ENCODE measurements at places on chromosomes 12 and 14. TPM values are rescaled to one million over a fixed set of nuclear protein-coding genes. Genes with fewer than 3 reads are reported as not detected.
A peak's percentile ranks its signal among the peaks of the same experiment; 100 is the strongest.

- DNase-seq: no peak
Observed at GRCh38 chr12:125292700-125293099, 227.5 kb downstream of the AACS start.

DNA sequence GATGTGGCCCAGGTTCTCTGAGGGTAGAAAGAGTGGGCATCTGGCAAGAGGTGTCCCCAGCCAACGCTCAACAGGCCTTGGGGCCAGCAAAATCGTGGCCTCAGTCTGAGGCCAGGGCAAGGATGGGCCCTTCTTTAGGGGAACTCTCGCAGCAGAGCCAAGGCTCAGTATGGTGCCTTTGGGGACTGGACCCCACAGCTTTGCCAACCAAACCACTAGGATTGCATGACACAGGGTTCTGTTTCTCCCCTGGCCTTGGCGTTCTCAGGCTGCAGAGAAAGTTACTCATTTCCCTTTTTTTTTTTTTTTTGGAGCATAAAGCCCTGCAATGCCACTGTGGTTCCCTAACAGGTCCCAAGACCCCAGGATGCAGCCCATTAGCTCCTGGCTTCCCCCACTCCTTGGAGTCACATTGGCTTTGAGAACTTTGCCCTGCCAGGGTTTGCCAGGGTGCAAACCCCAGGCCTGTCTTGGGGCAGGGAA is 100.6 kb downstream of the LGMN start:
- no peak for DNase-seq

DNA sequence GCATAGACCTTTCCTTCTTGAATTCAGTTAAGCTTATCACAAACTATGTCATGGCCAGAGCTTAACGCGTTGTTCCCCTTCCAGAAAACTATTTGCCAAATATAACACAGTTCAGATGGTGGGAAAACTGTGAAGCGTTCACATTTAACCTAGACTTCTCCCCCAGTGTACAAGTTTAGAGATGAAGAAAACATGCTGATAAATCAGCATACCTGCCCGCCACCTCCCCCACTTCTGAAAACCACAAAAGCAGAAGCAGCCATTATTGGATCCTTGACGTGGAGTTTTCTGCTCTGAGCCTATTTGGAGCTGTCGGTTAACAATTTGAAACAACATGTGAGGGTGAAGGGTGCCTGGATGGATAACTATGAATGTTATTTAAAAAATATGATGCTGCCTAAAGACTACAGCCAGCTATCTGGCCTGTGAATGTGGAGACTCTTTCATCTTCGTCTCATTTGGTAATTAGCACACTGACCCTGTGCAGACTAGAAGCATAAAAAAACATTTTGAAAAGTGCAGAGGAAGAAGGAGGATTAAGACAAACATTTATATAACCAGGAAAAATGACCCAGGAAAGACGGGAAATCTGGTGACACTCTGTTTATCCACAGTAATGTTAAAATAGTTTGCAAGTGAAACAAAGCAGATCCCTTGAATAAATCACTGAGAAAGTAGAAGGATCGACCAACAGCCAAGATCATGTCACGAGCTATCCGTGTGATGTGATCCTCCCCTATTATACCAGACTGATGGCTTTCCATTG is 408.2 kb downstream of the AEBP2 start:
- DNase-seq: no peak

- no peak for DNase-seq
Observed at GRCh38 chr14:23433457-23433856, 2.0 kb downstream of the MYH7 start.

GRCh38 chr12:106901276-106901675 is 54.4 kb upstream of the TMEM263 start:
- DNase-seq: no peak

- DNase-seq: no peak
Observed at GRCh38 chr14:89349171-89350008, 67.6 kb downstream of the FOXN3 start.

DNA sequence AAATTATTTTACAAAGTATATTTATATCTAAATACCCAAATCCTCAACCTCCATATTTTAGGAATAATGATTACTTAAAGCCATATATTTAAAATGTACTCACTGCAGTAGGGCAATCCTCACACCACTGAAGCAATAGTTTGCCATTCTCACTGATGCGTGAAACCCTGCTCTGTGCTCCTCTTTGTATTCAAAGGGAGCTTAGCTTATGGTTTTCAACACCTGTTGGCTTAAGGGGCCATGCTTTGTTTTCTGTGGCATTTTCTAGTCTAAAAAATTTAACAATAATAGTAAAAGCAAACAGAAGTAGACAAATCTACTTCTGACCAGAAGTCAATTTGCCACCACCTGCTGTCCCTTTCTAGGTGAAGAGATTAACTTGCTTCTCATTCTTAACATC is 294.6 kb downstream of the FLRT2 start:
- no peak for DNase-seq

- DNase-seq: peak; percentile 59
Observed at GRCh38 chr14:61121355-61121787, 140.3 kb downstream of the SLC38A6 start.

GRCh38 chr14:81169711-81170103 is 51.1 kb downstream of the GTF2A1 start:
- peak; percentile 79 for DNase-seq

GRCh38 chr12:122031342-122032216 is 9.9 kb downstream of the BCL7A start:
- DNase-seq: peak; percentile 68

GRCh38 chr12:109053382-109054123 is 1.2 kb downstream of the USP30 start:
- no peak for DNase-seq

DNA sequence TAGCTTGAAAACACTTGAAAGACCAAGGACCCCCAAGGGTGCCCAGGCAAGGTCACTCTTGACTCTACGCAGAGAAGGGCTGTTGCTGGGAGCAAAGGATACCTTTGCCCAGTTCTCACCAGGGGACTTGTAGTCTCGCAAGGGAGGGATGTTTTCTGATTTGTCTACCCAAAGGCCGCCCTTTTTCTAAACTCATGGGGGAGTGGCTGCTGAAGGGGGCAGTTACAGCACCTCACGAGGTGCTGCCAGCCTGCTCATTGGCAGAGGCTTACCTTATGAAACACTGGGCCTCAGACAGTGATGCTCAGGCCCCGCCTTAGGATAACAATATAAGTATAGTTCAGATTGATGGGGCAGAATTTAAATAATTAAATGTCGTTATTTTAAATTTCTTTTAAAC is 107.0 kb downstream of the ETV6 start:
- DNase-seq: no peak

GRCh38 chr12:76341436-76342030 is 6.7 kb downstream of the BBS10 start:
- DNase-seq: no peak

GRCh38 chr12:38662829-38663228 is 242.6 kb downstream of the CPNE8 start:
- DNase-seq: no peak

DNA sequence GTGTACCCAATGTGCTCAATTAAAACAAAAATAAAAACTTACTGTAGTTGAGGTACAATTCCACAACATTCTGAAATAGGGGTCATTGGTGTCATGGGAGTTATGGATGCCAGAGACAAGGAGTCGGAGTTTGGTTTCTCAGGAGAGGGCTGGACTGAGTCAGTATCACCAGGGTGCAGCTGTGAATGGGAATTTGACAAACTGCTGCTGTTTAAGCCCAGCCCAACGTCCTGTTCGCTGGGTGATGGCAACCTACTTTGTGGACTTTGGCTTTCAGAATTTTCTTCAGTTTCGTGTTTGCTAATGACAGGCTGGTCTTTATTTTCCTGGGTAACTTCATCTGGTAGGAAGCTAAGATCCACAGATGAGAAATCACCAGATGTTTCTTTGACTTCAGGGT is 3.9 kb downstream of the TBPL2 start:
- no peak for DNase-seq

- no peak for DNase-seq
Observed at GRCh38 chr12:69467366-69467765, 2.8 kb upstream of the FRS2 start.

- peak; percentile 60 for DNase-seq
Observed at GRCh38 chr12:9331218-9331626, 123.0 kb upstream of the PZP start.

DNA sequence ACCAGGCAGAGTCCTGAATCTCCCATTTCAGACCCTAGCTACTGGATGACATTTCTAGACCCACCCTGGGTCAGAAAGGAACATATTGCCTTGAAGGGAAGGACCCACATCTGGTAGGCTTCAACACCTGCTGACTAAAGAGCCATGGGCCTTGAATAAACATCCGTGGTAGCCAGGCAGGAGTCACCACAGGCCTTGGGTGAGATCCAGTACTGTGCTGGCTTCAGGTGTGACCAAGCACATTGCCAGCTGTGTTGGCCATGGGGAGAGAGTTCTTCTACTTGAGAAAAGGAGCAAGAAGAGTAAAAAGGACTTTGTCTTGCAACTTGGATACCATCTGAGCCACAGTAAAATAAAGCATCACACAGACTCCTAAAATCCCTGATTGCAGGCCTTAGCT is 332.6 kb downstream of the SLC16A7 start:
- DNase-seq: no peak

- no peak for DNase-seq
Observed at GRCh38 chr14:51726166-51726899, 74.6 kb downstream of the FRMD6 start.

DNA sequence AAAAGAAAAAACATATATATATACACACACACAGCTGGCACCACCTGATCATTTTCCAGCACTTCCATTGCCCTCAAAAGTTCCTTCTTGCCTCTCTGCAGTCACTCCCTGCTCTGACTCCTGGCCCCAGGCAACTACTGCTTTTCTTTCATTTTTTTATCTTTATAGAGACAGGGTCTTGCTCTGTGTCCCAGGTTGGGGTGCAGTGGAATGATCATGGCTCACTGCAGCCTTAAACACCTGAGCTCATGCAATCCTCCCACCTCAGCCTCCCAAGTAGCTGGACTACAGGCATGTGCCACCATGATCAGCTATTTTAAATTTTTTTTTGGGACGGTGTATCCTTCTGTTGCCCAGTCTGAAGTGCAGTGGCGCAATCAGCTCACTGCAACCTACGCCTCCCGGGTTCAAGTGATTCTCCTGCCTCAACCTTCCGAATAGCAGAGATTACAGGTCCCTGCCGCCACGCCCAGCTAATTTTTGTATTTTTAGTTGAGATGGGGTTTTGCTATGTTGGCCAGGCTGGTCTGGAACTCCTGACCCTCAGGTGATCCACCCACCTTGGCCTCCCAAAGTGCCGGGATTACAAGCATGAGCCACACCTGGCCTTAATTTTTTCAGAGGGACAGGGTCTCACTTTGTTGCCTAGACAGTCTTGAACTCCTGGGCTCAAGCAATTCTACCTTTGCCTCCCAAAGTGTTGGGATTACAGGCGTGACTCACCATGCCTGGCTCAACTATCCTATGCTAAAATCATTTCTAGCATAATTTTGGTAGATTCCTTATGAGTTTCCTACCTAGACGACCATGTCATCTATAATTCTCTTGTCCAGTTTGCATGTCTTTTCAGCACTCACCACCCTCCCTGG is 7.8 kb downstream of the HSP90AA1 start:
- DNase-seq: no peak

GRCh38 chr14:92984082-92984788 is 61.3 kb downstream of the CHGA start:
- no peak for DNase-seq

GRCh38 chr12:106248312-106248845 is 559 bp upstream of the CKAP4 start:
- DNase-seq: peak; percentile 63

DNA sequence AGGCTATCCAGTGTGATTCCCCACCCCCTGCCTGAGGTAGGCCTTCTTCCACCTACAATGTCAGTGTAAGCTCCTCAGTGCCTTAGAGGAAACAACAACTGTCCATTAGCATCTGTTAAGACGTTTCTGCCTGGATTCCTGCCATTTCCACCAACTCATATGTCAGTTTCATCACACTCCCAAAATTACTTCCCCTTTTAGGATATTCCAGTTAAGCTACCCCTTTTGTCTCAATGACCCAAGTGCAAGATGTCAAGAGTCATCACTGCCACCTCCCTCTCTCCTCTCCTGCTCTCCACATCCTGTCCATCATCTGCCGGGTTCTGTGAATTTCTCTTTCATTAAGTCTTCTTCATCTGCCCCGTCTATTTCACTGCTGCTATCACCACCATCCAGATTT is 189.4 kb downstream of the DPF3 start:
- DNase-seq: no peak

DNA sequence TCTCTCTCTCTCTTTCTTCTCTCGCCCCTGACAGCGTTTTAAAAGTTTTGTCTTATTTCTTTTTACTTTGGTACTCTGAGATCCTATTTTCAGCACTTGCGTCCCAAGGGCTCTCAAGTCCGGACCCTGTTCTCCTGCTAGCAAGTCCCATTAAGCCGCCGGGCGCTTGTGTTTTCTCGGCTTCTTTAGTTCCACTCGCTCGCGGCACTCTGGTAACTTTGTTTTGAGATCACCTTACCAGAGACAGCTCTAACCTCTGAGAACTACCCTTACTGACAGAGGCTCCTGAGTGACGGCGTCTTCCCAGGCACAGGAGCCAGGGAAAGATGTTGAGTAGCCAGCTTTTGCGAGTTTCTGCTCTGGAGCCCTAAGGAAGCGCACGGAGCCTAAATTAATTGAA is 2.7 kb upstream of the MYF5 start:
- no peak for DNase-seq

GRCh38 chr14:84375235-84375634 is 1154.7 kb upstream of the FLRT2 start:
- DNase-seq: no peak

DNA sequence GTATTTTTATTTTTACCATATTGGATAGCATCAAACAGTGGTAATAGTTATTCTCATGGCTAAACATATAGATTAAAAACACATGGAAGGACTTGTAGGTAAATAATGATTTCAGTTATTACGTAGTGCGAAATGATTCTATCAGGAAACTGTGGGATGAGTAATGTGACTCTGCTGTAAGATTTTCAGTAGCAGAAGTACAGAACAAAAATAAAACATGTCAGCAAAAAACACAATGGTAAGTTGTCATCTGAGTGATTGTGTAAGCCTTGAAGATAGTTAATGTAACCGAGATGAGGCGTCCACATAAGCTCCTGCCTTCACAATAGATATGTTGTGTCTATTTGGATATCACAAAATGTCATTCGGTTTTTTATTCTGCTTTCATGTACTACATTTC is 99.8 kb downstream of the BORCS5 start:
- no peak for DNase-seq

GRCh38 chr14:49820176-49820575 is 32.4 kb downstream of the NEMF start:
- DNase-seq: no peak

GRCh38 chr12:85089792-85090191 is 53.6 kb downstream of the LRRIQ1 start:
- DNase-seq: no peak

- no peak for DNase-seq
Observed at GRCh38 chr14:94385553-94386057, 2.8 kb downstream of the SERPINA1 start.

- DNase-seq: no peak
Observed at GRCh38 chr14:93775744-93776143, 12.5 kb downstream of the PRIMA1 start.

CCDC38 gene
- 0.24 TPM for total RNA-seq

OAS2 gene
- total RNA-seq: 96.4 TPM

GAS2L3 gene
- 19.4 TPM for total RNA-seq

BRMS1L gene
- total RNA-seq: 5.5 TPM

GALNT8 gene
- 0.77 TPM for total RNA-seq

SLC7A7 gene
- 157 TPM for total RNA-seq

HOXC13 gene
- total RNA-seq: not detected

TMEM30B gene
- total RNA-seq: 20.3 TPM

RDH12 gene
- total RNA-seq: 0.38 TPM

BCL11B gene
- 2.3 TPM for total RNA-seq

CPNE8 gene
- total RNA-seq: 33.0 TPM

RITA1 gene
- 14.2 TPM for total RNA-seq

SRRM4 gene
- not detected for total RNA-seq

Data from lower lobe of right lung (tissue), 2 donors.